ENCODE measurements at places on chromosomes 7 and 10. TPM values are rescaled to one million over a fixed set of nuclear protein-coding genes. Genes with fewer than 3 reads are reported as not detected.

DNA sequence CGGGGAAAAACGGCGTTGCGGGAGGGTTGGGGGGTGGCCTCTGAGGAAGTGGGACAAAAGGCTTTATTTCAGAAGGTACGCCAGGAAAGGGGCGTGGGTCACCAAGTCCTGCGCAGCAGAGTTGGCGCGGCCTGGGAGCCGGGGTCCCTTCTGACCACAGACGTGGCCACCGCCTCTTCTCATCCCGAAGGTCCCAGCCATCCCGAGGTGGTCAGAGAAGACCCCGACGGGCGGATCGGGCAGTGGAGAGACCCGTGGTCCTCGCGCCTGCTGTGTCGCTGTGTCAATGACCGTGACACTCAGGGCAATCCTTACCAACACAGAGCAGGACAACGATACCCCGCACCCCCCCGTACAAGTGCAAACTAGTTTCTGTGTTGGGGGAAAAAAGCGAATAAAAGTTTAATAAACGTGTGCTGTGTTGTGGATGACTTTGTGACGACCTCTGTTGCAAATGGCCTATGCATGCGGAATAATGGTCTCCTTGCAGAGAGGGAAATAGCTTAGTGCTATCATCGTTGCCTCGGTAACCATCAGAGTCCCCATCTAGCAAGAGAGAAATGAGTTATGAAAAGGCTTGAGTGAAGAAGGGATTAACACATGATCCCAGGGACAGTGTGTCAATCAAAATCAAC is 19.4 kb upstream of the GATA3 start:
- DNase-seq = no peak

- DNase-seq = no peak
Measured at GRCh38 chr7:2724453-2725177, 36.6 kb downstream of the AMZ1 start.

- no peak for DNase-seq
Measured at GRCh38 chr7:135601182-135601581, 43.5 kb downstream of the NUP205 start.

ELMO1 gene
- not detected for total RNA-seq
